ENCODE measurements at places on chromosomes 6 and 20.

GRCh38 chr6:143205131-143205535 lies 144.4 kb downstream of the AIG1 start:
- DNase-seq = no peak

GRCh38 chr6:84776392-84776791 lies 12.0 kb upstream of the TBX18 start:
- DNase-seq = no peak

DNA sequence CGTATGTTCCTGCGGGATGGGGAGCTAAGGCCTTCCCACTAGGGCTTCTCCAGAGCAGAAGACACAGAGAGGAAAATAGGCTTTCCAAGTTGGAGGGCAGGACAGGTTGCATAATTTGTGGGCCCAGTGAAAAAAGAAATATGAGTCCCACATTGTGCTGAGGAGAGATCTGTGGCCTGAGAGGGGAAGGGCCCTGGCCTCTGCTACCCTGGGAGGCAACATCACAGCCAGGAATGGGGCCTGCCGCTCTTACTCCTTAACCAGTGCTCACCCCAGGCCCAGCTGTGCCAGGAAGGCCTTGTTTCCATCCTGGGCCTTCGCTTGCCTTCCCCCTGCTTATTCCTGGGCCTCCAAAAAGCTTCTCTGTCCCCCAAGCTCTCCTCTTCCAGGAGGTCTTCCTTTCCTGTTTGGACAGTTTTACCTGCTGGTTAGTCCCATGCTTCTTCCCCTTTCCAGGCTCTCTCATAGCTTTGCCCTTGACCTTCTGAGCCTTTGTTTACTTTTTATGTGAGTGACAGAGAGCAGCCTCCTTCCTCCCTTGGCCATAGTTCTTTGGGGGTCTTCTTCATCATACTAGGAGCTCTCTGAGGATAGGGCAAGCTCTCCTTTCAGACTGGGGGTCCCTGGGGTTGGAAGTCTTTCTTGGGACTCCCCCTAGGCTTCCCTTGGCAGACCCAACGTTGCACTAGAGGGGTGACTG lies 26.2 kb upstream of the VEGFA start:
- DNase-seq = peak; percentile 47

DNA sequence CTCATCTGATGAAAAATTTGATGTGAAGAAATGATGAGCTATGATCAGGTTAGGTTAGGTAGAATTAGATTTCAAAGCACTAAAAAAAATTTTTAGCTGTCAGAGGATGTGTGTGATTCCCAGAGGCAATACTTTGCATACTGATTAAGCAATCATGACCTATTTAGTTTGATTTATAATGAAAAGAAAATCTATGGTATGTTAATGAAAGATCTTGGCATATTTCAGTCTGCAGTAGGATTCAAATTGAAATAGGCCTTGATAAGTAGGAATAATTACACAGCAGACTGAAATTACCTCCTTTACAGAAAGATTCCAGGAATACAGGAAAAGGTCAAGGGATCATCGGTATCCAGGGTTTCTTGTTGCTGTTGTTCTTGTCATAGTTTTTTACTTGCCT lies 69.3 kb downstream of the HDDC2 start:
- no peak for DNase-seq

DNA sequence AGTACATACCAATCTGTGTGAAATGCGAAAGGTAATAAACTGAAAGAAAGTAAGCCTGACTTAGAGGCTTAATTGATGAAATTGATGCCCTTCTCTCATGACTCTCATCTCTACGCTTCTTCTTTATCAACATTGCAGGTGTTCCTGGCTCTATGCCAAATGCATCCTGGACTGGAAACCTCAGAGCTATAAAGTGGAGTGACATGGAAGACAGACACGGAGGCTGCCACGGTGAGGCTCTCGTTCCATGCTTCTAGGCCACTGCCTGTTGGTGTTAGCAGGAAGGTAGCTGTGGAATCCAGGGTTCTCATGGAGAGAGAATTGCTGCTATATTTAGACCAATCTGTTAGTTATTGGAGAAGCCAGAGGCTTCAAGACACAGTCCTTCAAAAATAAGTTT lies 73.2 kb downstream of the C6orf52 start:
- no peak for DNase-seq

DNA sequence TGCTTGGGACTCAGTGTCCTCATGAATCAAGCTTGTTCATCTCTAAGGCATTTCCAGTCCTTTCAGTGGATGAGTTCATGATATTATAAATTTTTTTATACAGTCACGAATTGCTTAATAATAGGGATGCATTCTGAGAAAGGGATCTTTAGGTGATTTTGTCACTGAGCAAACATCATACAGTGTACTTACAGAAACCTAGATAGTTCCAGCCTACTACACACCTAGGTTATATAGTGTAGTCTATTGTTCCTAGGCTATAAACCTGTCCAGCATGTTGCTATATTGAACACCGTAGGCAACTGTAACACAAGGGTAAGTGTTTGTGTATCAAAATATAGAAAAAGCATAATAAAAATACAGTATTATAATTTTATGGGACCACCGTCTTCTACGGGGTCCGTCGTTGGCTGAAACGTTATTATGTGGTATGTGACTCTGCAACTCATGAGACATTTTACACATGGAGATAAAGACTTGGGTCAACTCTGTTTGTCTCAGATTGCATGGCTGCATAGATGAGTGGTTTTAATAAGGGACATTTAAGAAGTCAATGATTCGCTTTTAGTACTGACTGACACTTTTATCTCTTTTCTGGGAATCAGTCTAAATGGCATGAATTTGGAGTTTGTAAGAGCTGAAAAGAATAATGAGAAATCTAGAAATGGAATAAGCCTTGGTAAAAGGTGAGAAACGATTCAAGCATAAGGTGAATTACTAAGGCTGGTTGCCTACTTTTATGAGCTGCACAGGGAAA lies 33.2 kb downstream of the CLIC5 start:
- DNase-seq = no peak

All from mesenteric fat pad (tissue), 1 donor.